ENCODE measurements at places on chromosomes 5 and 9. TPM values are rescaled to one million over a fixed set of nuclear protein-coding genes. Genes with fewer than 3 reads are reported as not detected.

AGPAT2 gene
- 67.6 TPM for total RNA-seq

- H3K4me3 ChIP-seq = no peak overlapping the region
- no peak for DNase-seq
- no peaks in the 10 kb centered on the region for H3K36me3 ChIP-seq
- H3K27me3 ChIP-seq = no peaks in the 10 kb centered on the region
- no peaks in the 10 kb centered on the region for H3K4me1 ChIP-seq
- no peak overlapping the region for H3K27ac ChIP-seq
Measured at GRCh38 chr5:159223469-159223868, 14.1 kb upstream of the RNF145 start.

DNA sequence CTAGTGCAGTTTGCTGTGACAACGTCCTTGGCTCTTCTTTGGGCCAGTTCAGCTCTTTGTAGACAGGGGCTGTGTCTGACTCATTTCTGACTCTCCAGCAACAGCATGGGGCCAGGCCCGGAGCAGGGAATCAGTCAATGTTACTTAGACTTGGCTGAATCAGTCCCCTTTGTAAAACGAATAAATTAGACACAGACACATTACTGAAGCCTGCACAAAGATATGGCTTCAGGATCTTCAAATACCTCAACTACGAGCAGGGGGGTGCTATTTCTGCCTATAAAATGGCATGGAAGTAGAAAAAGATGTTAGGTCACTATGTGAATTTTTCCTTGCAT is 204.7 kb downstream of the TTLL11 start:
- no peak overlapping the region for H3K27ac ChIP-seq
- H3K36me3 ChIP-seq = no peaks in the 10 kb centered on the region
- no peaks in the 10 kb centered on the region for H3K4me1 ChIP-seq

- no peaks in the 10 kb centered on the region for H3K27me3 ChIP-seq
- no peak overlapping the region for H3K27ac ChIP-seq
- no peaks in the 10 kb centered on the region for H3K4me1 ChIP-seq
- DNase-seq = no peak
- no peak overlapping the region for H3K4me3 ChIP-seq
- H3K36me3 ChIP-seq = no peaks in the 10 kb centered on the region
Measured at GRCh38 chr5:43208658-43209057, 16.6 kb downstream of the NIM1K start.
